Right forelimb (tissue), 1 donor: ENCODE measurements at places on chromosomes 1 and 21.

- no peak for DNase-seq
These were observed 370.5 kb upstream of the PBX1 start for GRCh38 chr1:164188497-164188896.

- no peak for DNase-seq
These were observed 17.0 kb upstream of the TRIM45 start for GRCh38 chr1:117138561-117138960.

DNA sequence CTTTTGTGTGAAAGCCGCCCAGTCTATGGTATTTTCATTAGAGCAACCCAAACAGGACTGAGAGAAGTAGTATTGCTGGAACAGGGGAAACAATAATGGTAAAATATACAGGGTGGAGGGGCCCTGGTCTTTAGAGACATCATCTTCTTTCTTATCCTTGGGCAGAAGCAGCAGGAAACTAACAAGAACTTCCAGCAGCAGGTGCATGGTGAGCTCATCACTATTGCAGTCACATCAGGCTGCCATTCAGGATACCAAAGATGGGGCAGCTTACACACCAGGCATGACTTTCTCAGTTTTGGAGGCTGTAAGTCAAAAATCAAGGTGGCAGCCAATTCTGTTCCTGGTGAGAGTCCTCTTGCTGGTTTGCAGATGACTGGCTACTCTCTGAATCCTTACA lies 478.3 kb upstream of the RUNX1 start:
- DNase-seq: no peak

DNA sequence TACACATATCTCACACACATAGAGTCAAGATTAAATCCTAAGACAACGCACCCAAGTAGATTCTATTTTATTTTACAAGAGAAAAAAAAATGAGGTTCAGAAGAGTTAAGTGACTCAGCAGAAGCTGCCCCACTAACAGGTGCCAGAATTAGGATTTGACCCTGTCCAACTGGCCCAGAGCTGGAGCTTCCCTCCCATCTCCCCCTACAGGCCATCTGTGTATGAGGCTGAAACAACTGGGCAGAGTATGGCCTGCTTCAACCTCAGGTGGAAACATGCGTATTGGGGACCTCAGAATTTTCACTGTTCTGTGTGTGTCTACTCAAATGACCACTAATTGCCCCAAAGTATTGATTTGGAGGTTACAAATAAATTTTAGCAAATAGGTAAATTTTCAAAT lies 29.9 kb downstream of the PSMG1 start:
- DNase-seq: no peak

DNA sequence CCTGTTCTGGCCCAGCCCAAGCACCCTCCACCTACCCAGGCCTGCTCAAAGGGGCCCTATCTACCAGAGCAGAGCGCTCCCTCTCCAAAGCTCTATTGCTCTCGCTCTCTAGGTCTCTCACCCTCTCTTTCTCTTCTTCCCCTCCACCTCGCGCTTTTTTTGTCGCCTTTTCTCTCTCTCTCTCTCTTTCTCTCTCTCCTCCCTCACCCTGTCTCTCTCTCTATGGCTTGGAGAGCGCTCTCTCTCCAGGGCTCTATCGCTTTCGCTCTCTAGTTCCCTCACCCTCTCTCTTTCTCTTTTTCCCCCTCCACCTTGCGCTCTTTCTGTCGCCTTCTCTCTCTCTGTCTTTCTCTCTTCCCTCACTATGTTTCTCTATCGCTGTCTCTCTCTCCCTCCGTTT lies 3.4 kb upstream of the ZNF678 start:
- no peak for DNase-seq

- DNase-seq: no peak
These were observed 12.9 kb upstream of the IL19 start for GRCh38 chr1:206757524-206758266.

DNA sequence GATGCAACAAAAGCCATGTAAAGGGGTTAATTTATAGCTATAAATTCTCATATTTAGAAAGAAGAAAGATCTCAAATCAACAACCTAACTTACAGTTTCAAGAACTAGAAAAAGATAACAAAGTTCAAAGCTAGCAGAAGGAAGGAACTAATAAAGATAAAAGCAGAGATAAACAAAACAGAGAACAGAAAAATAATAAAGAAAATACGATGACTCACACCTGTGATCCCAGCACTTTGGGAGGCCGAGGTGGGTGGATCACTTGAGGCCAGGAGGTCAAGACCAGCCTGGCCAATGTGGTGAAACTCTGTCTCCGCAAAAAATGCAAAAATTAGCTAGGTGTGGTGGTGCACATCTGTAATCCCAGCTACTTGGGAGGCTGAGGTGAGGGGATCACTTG lies 12.4 kb upstream of the TMEM183A start:
- DNase-seq: no peak

GRCh38 chr1:110210604-110211495 lies 736 bp downstream of the KCNC4 start:
- DNase-seq: no peak

- no peak for DNase-seq
These were observed 128.8 kb downstream of the RRAGC start for GRCh38 chr1:38730511-38731397.

DNA sequence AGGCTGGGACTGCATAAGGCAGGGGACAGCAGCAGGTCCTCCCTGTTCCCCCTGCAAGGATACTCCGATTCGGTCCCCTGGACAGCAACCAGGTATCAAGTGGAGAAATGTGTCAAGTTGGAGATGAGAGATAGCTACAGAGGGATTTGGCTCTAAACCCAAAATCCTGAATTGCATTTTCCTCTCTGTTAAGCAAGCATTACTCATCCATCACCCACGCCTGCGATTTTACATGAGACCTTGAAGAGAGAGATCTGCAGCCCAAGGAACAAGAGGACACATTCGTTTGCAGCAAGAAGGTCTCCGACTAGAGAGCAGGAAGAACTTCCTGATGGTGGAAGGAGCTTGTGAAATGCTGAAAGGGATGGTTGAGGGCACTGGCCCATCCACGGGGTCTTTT lies 21.9 kb downstream of the SYT2 start:
- DNase-seq: no peak

DNA sequence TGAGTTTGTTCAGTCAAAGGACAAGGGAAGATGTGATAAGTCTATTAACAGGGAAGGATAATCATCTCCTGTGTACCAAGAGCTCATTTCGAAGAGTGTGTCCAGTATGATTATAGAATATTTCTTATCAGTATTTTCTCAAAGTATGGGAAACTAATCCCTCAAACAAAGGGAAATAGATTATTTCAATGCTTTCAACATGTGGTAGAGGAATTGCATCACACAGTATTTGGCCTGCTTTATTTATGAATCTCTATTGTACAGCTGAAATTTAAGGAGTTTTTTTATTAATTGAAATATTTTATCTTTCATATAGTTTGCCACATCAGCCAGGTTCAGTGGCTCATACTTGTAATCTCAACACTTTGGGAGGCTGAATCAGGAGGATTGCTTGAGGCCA lies 151.0 kb downstream of the CLEC20A start:
- no peak for DNase-seq

DNA sequence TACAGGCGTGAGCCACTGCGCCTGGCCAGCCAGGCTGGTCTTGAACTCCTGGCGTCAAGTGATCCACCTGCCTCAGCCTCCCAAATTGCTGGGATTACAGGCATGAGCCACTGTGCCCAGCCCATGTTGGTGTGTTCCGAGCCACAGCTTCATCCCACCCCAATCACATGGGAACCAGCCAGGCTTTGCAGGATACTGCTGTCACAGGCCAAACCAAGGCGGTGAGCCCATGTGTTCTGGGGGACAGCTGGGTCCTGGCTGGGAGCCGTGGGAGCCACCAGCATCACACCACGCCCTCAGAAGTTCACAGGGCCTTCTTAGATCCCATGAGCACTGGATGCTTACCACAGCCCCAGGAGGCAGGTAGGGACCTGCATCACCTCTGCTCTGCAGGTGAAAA lies 56.9 kb downstream of the DHRS3 start:
- DNase-seq: no peak

- DNase-seq: no peak
These were observed 35.5 kb downstream of the COA6 start for GRCh38 chr1:234408757-234409156.

- no peak for DNase-seq
These were observed 12.8 kb downstream of the GFI1 start for GRCh38 chr1:92473781-92474495.

DNA sequence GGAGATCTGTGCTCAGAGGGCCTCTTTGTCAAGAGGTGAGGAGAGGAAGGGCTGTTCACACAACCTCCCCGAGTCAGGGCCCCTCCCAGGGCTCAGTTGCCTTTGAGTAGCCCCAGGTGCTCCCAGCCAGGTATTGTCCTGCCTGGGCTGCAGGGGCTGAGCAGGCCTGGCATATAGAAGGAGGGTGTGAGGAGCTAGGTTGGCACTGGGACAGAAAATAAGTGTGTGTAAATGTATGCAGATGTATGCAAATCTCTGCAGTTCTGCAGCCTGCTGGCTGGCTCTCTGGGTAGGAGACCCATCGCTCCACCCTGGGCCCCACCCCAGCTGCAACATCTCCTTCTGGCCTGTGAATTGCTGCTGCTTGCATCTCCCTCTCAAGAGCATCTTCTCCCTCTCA lies 52.4 kb downstream of the NAV1 start:
- no peak for DNase-seq

GRCh38 chr1:170076199-170076598 lies 1.7 kb upstream of the KIFAP3 start:
- no peak for DNase-seq

GRCh38 chr1:204424621-204425020 lies 13.0 kb upstream of the PPP1R15B start:
- no peak for DNase-seq

- no peak for DNase-seq
These were observed 419.0 kb upstream of the LRRC7 start for GRCh38 chr1:69148731-69149130.

DNA sequence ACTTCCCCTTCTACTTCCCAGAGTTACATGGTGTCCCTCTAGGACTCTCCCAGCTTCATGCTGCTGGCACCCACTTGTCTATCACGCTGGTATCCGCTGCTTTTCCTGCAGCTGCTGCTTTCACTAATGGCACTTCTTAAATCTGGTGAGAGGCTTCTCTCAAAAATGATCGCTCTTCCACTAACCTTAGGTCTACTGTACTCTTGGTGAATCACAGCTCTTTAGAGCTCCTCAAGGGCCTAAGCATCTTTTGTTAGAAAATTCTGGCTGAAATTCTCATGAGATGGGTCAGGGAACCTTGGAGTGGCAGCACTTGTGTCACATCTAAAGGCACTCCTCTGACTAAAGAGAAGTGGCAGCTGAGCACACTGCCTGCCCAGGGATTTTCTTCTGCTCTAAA lies 32.1 kb downstream of the ZMYND12 start:
- DNase-seq: no peak

GRCh38 chr1:4016351-4017130 lies 116.5 kb upstream of the C1orf174 start:
- DNase-seq: no peak

DNA sequence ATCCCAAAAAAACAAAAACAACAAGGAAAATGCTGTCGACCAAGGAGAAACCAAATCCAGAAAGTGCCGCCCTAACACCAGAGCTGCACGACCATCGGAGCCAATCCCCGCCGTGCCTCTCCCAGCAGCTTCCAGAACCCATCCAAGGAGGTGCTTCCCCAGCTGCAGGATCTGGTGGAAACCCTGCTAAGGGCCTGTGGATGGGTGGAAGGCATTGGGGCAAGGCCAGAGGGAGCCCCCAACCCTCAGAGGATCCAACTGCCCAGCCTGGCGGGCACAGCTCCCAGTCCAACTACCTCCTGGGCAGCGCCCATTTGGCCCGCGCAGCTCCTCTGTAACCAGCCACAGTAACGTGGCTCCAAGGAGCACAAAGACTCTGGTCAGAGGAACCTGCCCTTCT lies 81.6 kb downstream of the NPHP4 start:
- DNase-seq: no peak

- peak; percentile 68 for DNase-seq
These were observed 108.3 kb downstream of the HIVEP3 start for GRCh38 chr1:41810446-41810845.
